ENCODE measurements at places on chromosomes 6 and 20.

GRCh38 chr20:34558320-34559218 lies at the start of gene MAP1LC3A:
Gene MAP1LC3A (plus strand): TSS chr20:34558718. CDS start chr20:34558869, 151 bp downstream.
- peak; percentile 80 for DNase-seq

DNA sequence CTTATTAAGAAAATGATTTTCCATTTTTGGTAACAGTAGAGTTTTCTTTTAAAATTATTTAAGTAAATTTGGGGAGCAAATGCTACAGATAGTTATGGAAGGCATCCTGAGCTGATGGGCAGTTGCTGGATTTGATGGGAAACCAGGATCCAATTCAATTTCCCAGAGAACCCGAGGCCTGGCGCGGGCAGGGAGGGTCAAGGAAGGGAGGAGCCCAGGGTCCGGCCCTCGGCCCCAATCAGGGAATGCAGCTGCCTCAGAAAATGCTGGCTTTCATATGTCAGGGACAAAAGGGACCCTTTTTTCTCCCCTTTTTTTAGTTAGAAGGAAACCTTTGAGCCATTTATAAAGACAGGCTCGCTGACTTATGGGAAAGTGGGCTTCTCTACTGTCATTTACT lies 42.1 kb downstream of the CTCFL start:
- DNase-seq = no peak

- no peak for DNase-seq
Observed at GRCh38 chr6:8958894-8959511, 523.7 kb upstream of the SLC35B3 start.

GRCh38 chr6:34149831-34150400 lies 4.0 kb upstream of the GRM4 start:
- DNase-seq = no peak

GRCh38 chr6:48809245-48809644 lies 653.8 kb downstream of the MMUT start:
- no peak for DNase-seq

DNA sequence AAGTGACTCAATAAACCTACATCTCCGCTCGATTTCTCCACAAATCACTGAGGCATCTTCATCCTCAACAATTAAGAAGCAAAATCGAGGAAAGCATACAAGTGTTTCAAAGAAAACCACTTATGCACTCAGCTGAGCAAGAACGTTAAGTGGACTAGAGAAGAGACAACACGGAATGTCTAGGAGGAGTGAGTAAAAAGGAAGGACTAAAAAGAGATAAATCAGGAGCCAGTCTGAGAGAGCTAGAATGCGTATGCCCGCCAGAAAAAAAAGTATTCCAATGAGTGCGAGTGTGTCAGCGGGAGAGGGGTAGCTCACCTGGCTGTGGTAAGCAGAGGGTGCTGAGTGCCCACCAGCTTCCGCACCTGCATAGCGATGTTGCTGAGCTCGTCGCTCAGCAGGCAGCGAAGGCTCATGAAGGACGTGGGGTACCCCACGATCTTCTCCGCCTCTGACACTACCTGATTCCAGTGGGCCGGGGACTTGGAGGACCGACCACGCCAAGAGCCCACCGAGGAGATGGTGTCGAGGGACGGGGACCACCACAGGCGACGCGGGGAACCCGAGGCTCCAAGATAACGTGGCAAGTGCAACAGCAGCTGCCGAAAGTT lies 587 bp downstream of the PDSS2 start:
- DNase-seq = no peak

GRCh38 chr6:71206089-71206488 lies 82.5 kb upstream of the OGFRL1 start:
- DNase-seq = no peak

- DNase-seq = no peak
Observed at GRCh38 chr20:7855545-7855944, 84.7 kb downstream of the HAO1 start.

- DNase-seq = peak; percentile 60
Observed at GRCh38 chr6:130365166-130366106, at the start of gene TMEM200A. Gene TMEM200A (plus strand): TSS chr6:130366017. CDS start chr6:130440423, 74,406 bp downstream.

GRCh38 chr20:25198663-25199383 lies 3.3 kb downstream of the ENTPD6 start:
- DNase-seq = no peak

GRCh38 chr6:109351231-109352130 lies 30.8 kb downstream of the CD164 start:
- no peak for DNase-seq

GRCh38 chr6:39998126-39998525 lies 63.9 kb upstream of the MOCS1 start:
- no peak for DNase-seq

GRCh38 chr6:38836585-38836984 lies 121.5 kb downstream of the DNAH8 start:
- DNase-seq = no peak

DNA sequence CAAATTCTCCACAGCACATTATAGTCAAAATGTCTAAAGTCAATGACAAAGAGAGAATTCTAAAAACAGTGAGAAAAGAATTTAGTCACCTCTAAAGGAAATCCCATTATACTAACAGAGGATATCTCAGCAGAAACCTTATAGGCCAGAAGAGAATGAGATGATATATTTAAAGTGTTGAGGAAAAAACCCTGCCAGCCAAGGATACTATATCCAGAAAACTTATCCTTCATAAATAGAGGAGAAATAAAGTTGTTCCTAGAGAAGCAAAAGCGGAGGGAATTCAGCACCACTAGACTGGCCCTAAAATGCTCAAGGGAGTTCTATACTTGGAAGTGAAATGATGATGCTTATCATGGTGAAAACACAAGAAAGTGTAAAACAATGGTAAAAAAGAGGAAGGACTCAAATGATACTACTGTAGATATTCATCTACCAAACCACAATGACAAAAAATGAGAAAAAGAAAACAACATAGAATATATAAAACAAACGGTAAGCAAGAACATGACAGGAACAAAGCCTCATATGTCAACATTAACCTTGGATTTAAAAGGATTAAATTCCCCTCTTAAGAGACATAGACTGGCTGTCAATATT lies 16.7 kb downstream of the GPRC6A start:
- DNase-seq = no peak

- no peak for DNase-seq
Observed at GRCh38 chr6:147267658-147268057, 63.4 kb downstream of the STXBP5 start.

- no peak for DNase-seq
Observed at GRCh38 chr6:28809947-28810658, 113.7 kb downstream of the TRIM27 start.

DNA sequence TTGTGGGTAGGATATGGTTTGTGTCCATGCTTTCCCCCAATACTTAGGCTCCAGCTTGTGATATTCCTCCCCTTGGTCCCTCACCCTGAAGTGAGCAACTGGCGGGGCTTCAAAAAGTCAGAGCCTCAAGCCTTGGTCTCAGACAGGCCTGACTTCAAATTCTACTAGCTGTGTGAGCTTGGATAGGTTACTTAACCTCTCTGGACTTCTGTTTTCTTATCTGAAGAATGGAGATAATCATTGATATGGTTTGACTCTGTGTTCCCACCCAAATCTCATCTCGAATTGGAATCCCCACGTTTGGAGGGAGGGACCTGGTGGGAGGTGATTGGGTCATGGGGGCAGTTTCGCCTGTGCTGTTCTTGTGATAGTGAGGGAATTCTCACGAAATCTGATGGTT lies 94.9 kb upstream of the CD83 start:
- no peak for DNase-seq

- no peak for DNase-seq
Observed at GRCh38 chr20:57146155-57146554, 120.3 kb downstream of the BMP7 start.

- peak; percentile 55 for DNase-seq
Observed at GRCh38 chr20:25178563-25179438, 16.7 kb upstream of the ENTPD6 start.

GRCh38 chr6:39861663-39862062 lies 69.5 kb downstream of the DAAM2 start:
- DNase-seq = no peak

GRCh38 chr6:35343092-35343834 lies 905 bp downstream of the PPARD start:
- no peak for DNase-seq

DNA sequence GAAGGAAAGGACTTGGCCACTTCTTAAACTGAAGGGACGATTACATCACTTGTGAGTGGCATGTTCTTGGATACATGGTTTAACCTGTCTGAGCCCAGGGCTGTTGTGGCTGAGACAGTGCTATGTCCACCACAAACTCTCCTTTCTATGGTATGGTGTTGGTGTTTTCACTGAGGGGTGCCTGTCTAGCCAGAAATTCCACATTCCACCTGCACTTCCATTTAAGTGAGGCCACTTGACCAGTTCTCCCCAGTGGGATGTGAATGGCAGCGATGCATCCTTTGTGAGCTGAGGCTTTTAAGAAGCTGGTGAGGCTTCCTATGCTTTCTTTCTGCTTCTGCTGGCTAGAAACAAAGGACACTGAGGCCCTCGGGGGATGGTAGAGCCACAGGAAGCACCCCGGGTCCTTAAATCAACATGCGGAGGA lies 151.4 kb upstream of the CHD6 start:
- no peak for DNase-seq

GRCh38 chr6:6806844-6807518 lies 218.5 kb downstream of the LY86 start:
- no peak for DNase-seq

DNA sequence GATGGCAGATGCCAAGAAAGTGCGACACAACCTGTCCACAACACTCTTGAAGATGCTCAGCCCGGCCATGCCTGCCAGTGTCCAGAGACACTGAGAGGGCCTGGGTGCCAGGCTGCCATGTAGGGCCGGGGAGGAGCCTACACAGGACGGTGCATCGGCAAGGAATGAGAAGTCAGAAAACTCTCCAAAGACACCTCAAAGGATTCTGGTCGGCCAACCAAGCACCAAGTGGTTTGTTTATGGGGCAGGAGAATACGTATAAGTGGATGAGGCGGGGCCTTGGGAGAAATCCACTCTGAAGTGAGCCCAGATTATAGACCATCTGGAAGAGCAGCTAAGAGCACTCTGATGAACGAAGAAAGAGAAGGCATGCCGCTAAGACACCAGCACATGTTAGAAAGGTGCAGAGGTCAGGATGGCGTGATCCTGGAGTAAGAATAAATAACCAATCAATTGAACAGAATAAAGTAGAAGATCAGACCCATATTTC lies 120.7 kb upstream of the FOXQ1 start:
- DNase-seq = no peak

- DNase-seq = no peak
Observed at GRCh38 chr6:70396796-70397729, 16.2 kb upstream of the FAM135A start.

DNA sequence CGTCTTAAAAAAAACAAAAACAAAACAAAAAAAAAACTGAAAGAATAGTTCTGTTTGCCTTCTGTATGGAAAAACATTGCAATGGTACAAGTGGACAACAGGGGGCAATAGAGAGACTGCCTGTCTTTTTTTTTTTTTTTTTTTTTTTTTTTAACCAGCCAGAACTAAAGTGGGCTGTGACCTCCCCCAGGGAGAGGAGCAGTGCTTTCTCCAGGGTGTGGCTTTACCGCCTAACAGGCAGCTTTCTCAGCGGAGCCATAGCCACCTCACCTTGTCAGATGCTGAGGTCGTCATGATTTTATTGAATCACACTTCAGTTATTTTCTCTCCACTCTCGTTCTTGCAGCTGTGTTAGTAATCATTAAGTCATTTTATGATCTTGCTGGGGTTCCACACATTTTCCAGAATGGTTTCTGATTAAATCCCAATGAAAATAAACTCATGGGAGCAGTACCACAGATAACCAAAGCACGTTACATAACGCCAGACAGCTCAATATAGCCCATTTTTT lies 78.4 kb downstream of the GMPR start:
- no peak for DNase-seq

DNA sequence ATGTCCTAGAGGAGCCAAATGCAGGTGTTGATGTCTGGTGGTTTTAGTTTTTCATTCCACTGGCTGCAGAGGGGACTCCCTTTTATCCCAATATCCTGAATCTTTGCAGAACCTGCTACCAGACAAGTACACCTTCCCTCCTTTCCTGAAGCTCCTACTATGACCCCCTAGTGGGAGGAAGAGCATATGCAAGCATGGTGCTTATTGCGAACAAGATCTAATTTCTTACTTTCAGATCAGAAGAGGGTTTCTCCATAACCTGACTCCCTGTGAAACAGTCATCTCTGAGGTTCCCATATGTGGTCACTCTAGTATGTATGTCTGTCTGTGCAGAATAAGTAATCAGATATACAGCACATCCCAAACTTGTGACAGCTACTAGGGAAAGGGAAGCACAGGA lies 277.2 kb downstream of the ARHGAP18 start:
- no peak for DNase-seq

DNA sequence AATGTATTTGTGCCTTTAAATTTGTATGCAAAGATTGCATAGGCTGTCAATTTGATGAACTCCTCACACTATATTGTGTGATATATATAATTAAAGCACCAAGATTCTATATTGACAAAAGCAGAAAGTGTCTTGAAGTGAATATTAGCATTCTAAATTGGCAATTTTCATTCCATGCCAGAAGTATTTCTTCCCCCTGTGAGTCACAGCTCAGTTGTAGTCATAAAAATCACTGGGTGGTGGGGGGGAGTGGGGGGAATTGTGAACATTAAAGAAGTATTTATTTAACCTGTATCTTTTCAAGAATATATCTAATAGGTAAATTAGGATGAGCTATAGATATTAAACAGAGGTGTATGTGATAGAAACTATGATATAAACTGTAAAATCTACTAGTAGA lies 3.1 kb upstream of the ARMC2 start:
- DNase-seq = no peak

- no peak for DNase-seq
Observed at GRCh38 chr6:75374961-75375400, 90.4 kb upstream of the TMEM30A start.

- DNase-seq = no peak
Observed at GRCh38 chr20:58026361-58026760, 202.1 kb downstream of the ANKRD60 start.

- no peak for DNase-seq
Observed at GRCh38 chr20:31894980-31895675, 24.7 kb downstream of the TTLL9 start.

All from astrocyte of the cerebellum (primary cell).